ENCODE measurements at places on chromosomes 11 and 22.
A peak's percentile ranks its signal among the peaks of the same experiment; 100 is the strongest.

GRCh38 chr11:115333121-115333520, 171.1 kb downstream of the CADM1 start:
- no peak for DNase-seq

- peak; percentile 42 for DNase-seq
Measured at GRCh38 chr22:20418211-20418788, 19.3 kb downstream of the SCARF2 start.

DNA sequence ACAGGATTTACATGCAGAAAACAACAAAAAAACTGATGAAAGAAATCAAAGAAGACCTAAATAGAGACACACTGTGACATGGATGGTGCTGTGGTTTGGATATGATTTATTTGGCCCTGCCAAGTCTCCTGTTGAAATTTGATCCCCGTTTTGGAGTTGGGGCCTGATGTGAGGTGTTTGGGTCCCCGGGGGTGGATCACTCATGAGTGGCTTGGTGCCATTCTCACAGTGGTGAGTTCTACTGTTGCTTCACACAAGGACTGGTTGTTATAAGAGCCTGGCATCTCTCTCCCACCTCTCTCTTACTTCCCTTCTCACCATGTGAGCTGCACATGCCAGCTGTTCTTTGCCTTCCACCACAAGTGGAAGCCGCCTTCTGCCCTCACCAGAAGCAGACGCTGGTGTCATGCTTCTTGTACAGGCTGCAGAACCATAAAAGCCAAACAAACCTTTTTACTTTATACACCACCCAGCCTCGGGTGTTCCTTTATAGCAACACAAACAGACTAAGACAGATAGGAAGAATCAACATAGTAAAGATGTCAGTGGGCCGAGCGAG, 7.8 kb upstream of the RTL6 start:
- no peak for DNase-seq

GRCh38 chr11:118691926-118692830, 12.7 kb upstream of the TREH start:
- peak; percentile 25 for DNase-seq

DNA sequence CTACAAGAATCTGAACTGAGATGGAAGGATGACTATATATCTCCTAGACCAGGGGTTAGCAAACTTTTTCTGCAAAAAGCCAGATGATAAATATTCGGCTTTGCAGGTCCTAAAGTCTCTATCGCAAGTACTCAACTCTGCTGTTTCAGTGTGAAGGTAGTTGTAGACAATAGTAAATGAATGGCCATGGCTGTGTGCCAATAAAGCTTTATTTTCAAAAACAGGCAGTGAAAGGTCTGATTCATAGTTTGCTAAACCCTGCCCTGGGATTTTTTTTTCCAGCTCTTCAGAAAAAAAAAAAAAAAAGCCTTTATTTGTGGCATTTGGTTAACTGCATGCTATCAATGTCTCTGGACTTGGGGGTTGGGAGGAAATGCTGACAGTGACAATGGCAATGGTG, 37.5 kb downstream of the FAM227A start:
- DNase-seq: no peak

DNA sequence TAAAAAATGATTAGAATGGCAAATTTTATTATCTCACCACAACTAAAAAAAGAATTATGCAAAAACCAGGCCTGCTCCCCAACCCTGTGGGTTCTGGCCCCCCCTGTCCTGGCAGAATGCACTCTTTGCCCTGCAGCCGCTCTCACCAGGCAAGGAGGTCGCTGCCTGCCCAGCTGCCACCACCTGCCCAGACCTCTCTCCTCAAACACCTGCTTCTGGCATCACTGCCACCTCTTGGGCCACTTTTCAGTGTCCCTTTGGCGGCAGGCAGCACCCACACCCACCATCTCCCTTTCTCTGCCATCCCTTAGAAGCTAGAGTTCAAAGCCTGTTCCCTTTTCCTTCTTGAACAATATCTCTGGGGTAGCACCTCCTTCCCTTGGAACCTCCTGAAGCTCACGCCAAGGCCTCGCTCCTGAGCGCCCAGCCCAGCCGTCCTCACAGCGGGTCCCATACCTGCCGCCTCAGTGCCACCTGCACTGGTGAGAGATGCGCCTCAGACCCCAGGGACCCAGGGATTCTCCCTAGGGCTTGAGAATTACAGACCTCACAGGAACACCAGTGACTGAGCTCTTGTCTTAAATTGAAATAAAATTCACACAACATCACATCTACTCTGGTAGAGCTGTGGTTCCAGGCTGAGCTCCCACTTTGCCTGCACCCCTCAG, 44.6 kb downstream of the SGSM3 start:
- no peak for DNase-seq

DNA sequence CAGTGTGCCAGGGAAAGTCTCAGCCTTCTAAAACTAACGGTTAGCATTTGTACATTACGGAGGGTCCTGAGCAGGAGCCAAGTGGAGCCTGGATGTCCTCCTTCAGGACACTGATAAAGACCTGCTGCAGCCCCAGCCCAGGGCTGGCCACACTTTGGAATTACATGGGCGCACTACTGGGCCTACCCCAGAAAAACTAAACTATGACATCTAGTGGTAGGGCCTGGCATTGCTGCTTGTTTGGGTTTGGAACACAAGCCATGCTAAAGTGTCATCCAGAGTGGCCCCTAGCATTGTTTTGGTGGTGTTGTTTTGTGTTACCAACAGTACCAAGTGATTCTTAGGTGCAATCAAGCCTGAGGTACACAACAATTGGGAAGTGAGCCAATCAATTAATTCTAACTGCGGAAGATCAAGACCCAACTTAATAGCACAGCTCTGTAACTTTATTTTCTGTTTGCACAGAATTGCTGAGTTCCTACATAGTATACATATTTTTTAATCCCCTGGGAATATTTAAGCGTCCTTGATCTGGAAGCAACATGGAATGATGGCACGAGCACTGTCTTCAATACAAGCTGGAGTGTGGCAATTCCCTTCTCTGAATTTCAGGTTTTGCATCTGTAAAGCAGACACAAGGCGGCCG, 340.7 kb downstream of the LARGE1 start:
- no peak for DNase-seq

DNA sequence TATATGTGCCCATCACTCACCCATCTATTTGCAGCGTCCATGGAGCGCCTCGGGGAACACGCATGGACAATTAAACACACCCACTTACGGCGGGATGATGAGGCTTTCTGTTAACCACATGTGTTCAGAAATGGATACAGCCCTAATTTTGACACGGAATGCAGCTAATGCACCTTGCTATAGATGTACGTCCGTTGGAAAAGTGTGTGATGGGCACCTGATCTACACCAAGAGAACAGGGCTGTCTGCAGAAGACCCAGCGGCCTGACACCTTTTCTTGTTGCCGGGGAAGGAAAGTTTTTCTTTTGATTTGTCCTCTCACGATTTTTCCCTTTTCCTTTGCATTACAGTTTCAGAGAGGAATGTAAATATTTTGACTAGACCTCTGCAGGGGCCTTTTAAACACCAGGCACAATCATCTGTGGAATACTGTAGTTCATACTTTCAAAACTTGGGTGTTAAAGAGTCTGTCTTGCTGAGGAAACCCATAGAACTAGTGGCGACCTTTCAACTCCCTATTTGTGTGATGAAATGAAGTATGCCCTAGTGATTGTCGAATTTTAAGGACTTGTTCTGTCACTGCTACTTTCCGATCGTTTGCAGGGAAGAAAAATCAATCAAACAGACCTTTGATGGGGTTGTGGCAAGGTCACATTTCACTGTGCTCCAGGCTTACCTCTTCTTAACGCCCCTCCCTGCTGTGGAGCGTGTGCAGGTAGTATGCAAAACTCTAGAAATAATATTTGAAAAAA, 16.5 kb upstream of the PAX6 start:
- DNase-seq: no peak

DNA sequence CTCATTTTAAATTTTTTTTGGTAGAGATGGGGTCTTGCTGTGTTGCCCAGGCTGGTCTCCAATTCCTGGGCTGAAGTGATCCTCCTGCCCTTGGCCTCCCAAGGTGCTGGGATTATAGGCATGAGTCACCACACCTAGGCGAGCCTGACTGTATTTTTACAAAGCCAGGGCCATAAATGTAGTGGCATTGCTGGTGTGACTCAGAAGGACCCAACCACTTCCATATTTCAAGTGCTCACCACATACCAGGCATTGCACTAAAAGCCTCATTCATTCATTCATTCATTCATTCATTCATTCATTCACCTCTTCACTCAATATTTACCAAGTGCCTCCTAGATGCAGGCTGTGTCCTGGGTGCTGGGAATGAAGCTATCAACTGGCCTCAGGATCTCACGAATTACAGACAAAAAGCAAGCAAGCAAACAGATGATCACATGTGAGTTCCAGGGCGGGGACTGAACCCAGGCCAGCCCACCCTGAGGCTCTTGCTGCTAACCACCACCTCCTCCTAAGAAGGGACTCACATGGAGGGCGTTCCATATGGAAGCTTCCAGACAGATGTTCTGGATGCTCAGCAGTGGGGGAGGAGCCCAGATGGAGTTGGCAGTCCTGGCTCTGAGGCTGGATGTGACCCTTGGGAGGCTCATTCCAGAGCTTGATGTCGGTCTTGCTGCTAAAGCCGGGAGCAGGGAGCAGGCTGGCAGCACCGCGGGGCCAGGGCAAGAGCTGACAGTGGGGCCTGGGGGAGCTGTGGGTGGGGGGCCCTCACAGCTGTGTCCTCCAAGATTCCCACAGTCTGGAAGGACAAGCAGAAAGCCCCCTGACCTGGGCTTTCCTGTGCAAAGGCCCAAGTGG, 158.8 kb downstream of the CTTN start:
- DNase-seq: no peak

- DNase-seq: no peak
Measured at GRCh38 chr11:116136987-116137674, 632.9 kb upstream of the CADM1 start.

- peak; percentile 95 for DNase-seq
Measured at GRCh38 chr22:50507991-50508884, at the start of gene NCAPH2. Gene NCAPH2, plus strand, starts transcription at chr22:50508224. Its CDS starts 114 bp downstream, at chr22:50508338.

- no peak for DNase-seq
Measured at GRCh38 chr11:87180742-87181141, 143.0 kb downstream of the TMEM135 start.

DNA sequence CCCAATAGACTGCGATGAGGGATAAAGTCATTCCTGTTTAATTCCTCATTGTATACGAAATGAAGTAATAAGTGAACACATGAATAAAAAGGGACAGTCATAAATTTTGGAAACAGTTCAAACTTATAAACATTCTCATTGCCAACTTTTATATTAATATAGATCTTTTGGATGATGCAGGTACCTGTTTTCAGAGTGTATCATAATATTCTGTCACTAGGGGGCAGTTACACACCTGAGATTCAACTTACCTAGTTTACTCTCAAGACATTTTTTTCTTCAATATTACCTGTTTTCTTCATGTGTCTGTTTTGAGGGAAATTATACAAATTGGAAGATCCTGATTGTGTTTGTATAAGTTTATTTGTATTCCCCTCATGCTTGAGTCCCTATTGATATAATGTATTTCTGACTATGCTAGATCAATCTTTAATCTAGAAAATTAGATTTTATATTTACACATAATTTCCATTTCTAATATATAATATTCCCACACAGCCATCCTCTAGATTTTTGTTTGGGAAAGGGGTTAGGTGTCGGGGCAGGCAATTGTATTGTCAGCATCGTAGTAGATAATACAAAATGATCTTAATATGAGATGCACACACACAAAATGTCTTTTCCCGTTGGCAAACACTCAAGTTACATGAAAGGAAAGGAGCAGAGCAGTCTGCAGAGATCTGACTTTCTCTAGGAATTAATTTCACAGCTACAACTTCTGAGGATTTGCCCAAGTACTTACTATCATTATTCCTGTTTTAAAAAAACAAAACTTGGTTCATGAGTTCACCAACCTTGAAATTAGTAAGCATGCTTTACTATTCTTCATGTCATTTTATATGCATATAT, 18.4 kb downstream of the FDX1 start:
- no peak for DNase-seq

DNA sequence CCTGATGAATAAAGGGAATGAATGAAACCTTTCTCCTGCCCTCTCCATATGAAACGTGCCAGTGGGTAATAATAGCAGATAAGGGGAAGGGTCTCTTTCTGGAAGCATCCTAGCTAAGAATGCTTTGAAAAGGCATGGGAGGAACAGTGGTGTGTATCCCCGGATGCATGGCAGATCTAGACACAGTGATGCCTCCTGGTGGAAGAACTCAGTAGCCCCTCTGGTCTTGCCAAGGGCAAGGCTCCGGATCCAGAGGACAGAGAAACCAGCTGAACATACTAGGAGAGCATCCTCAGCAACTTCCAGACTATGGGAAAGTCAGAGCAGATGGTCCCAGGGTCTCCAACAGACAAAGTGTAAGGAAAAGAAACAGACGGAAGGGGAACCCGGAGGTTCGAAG, 6.4 kb downstream of the BAIAP2L2 start:
- DNase-seq: no peak

DNA sequence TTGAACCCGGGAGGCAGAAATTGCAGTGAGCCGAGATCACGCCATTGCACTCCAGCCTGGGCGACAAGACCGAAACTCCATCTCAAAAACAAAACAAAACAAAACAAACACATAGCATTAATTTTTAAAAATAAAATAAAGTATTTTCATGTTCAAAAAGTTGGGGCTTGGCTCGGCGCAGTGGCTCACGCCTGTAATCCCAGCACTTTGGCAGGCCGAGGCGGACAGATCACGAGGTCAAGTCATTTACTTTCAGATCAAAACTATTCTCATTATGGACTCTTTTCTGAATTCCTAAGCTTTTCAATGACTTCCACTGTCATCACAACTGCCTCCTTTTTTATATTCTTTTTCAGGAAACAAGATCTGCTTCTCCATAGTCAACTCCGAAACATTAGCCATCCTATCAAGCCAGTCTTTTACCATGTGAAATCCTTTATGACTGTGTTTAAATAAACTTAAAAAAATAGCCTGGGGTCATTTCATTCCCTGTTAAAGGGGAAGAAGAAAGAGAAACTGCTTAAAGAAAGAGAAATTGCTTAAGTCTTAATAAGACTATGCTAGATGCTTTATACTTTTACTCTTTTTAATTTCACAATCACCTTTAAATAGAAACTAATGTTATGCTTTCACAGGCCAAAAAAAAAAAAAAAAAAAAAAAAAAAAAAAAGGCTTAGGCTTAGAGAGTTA, 13.1 kb upstream of the CHRNA10 start:
- no peak for DNase-seq

DNA sequence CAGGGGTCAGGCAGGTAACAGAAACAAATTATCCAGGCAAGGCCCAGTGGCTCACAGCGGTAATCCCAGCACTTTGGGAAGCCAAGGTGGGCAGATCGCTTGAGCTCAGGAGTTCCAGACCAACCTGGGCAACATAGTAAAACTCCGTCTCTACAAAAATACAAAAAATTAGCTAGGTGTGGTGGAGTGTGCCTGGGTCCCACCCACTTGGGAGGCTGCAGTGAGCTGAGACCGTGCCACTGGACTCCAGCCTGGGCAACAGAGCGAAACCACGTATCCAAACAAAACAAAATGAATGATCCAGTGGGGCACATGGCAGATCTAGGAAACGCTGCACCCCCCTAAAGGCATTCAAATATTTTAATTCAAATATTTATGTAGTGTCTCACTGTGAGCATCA, 9.9 kb downstream of the NUMA1 start:
- no peak for DNase-seq
